Activated T-cell treated with anti-CD3 and anti-CD28 coated beads, Interleukin-2, amount 50 U/mL, for 48 hours (primary cell): ENCODE measurements at places on chromosomes 3 and 15.

DNA sequence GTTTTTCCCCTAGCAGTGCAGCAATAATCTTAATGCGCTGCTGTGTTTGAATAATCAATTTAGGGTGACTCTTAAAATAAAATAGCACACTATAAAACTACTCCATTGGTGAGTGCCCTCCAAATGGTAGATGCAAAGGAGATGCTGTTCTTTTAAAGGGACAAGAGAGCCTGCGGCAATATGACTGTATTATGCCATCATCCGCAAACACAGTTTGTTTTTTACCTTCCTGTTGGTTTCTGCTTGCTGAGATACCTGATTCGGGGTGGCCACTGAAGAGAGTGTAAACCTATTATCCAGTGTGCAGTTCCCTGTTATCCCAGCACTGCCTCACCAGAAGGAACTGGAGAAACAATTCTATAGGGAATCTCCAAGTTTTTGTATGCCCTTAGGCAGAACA, 523.1 kb upstream of the TGFBR2 start:
- no peak for DNase-seq

GRCh38 chr15:96345560-96346399, 15.3 kb downstream of the NR2F2 start:
- peak; percentile 20 for DNase-seq

DNA sequence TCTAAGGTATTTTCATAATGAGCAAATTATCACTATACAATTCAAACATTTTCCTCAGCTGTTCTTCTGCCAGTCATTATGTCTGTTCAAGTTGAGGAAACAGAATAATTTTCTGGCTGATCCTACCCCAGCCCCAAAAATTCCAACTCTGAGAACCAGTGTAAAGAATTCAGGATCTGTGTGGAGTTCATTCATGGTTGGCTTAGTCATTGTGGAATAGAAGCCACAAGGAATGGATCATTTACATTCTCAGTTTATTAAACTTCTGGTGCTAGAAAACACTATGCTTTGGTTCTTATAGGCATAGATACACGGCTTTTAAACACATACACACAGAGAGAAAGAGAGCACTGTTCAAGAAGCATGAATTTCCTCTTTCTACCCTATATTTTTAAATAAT, 134.6 kb downstream of the CMSS1 start:
- DNase-seq, result no peak

DNA sequence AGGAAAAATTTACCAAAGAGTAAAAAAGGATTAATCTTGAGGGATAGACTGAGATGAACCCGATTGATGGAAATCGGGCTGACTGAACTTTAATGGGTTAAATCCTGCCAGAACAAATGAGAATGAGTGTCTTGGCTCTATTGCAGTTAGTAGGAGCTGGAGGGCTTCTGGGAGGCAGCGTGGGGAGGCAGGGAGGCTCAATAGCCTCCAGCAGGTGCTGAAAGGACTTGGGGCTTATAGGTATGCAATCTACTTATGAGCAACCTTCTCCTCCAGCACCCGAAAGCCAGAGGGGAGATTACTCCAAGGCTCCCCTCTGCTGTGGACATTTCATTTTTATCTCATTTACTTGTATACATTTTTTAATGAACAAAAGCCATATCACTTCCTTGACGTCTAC, 1.0 kb upstream of the CRYBG3 start:
- DNase-seq, result no peak

GRCh38 chr3:100533176-100533575, 40.8 kb downstream of the TMEM45A start:
- DNase-seq, result no peak

- no peak for DNase-seq
Observed at GRCh38 chr3:37214076-37214475, 39.7 kb upstream of the LRRFIP2 start.

- no peak for DNase-seq
Observed at GRCh38 chr3:117587416-117587815, 877.8 kb downstream of the TUSC7 start.

DNA sequence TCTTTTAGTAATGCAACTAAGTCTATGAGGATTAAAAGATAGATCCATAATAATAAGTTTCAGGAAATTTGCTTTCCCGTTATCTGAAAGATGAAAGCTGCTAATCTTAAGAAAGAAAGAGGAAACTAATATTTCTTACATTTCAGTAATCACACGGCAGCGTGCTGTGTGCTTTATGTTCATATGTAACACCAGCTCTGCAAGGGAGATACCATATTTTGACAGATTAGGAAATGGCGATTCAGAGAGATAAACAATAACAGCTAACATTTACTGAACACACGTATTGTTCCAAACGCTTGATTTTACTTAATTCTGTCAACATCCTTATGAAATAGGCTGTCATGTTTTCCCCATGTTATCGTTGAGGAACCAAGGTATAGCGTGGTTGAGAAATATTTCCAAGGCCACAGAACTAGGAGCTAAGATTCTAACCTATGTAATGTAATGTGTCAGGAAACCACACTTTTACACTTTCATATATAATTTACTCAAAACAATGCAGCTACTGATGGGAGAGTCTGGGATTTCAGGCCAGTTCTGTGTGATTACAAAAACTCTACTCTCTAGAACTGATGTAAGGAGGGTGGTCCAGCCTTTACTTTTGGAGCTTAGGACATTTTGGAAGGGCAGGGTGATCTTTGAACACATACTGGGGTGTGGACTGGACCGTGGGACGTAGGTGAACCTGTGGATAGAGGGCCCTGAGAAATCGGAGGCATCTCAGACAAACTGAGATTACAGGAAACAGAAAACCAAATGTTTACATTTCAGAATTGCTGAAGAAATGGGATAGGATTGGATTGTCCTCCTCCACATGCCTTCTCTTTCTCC, 100.6 kb downstream of the IL1RAP start:
- DNase-seq, result no peak

DNA sequence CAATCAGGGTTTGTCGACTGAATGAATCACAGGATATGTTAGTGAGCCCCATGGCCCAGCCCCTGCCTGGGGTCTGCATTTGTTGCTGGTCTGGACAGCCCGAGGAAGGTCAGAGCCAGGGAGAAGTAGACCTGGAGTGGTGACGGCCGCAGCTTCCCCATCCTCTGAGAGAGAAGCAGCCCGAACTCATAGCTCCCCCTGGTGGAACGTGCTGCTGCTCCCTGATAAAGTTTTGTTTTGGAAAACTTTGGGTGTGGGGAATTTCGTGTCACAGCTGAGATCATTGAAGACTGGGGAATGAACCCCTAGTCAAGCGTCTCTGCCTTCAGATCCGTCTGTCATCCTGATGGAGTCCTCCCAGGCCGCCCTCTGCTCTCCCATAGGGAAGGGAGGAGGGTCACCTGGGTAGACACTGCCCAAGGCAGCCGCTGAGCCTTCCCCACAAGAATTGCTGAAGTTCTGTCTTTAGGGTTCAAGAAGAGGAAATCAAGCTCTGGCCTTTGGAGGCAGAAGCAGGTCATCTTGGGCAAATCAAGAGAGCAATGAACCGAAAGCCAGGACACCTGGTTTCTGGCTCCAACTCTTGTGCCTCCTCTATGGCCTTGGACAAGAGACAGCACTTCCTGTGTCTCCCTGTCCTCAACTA, 60.5 kb downstream of the GLDN start:
- no peak for DNase-seq

- DNase-seq, result no peak
Observed at GRCh38 chr3:129575997-129576384, 30.5 kb downstream of the PLXND1 start.

GRCh38 chr15:101506491-101506890, 17.0 kb upstream of the PCSK6 start:
- no peak for DNase-seq

DNA sequence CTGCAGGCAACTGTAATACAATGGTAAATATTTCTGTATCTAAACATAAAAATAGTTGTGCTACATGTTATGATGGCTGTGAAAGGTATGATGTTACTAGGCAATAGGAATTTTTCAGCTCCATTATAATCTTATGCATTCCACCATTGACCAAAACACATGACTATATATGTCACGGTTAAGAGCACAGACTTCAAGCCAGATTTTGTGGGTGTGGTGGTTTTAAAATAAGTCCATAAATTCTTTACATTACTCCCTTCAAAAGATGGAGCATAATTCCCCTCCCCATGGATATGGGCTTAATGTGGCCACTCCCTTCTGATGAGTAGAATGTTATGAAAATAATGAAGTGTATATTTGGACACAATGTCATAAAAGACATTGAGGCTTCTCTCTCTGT, 88.4 kb upstream of the TBC1D5 start:
- DNase-seq, result no peak

- DNase-seq, result no peak
Observed at GRCh38 chr3:60764870-60765269, 486.4 kb downstream of the FHIT start.

DNA sequence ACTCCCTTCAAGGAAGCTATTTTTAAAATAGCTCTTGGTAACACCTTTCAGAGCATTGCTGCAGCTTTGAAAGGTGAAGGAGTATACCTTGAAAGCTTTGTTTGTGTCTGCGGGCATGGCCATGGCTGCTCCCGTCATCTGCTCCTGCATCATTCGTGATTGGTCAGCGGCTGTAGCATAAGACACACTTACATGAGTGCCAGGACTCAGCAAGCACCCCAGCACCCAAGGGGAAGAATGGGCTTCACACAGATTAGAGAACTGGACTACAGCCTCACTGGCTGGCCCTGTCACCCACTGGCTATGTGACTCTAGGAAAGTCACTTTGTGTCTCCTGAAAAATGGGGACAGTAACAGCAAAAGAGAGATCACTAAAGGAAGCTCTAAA, 17.0 kb downstream of the EMC3 start:
- no peak for DNase-seq

- no peak for DNase-seq
Observed at GRCh38 chr3:154071146-154071545, 50.0 kb upstream of the ARHGEF26 start.

DNA sequence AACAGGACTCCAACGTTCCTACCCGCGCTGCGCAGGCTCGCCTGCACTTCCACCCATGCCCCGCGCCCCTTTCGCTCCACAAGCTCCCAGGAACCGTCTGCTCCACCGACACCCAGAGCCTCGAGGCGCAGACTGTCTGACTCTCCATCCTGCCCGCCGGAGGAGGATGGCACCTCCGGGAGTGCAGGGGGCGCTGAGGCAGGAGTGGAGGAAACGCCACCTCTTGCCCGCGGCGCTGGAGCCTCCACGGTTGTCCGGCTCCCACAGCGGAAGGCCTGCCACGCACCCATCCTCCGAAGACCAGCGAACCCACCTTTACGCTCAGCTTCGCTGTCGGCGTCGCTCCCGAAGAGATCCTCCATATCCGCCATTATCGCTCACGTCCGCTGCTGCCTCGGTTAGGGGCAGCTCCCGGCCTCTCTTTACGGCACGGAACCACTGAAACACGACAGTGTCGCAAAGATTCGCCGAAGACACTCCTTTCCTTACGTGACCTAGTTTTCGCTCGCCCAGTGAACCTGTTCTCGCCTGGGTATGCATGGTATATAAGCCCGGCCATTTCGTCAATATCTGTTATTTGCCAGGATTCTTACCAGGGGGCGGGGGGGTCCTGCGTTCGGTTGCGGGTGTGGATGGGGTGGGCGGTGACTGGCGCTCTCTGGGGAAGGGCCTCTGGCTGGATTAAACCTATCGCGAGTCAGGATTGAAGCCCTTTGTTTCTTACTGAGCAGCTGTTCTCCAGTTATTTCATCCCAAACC, at the start of gene LEO1:
TSS of gene LEO1 (minus strand) at position 404 of the 759 bp plus-strand sequence. CDS start at position 371, 33 bp downstream.
- peak; percentile 91 for DNase-seq

DNA sequence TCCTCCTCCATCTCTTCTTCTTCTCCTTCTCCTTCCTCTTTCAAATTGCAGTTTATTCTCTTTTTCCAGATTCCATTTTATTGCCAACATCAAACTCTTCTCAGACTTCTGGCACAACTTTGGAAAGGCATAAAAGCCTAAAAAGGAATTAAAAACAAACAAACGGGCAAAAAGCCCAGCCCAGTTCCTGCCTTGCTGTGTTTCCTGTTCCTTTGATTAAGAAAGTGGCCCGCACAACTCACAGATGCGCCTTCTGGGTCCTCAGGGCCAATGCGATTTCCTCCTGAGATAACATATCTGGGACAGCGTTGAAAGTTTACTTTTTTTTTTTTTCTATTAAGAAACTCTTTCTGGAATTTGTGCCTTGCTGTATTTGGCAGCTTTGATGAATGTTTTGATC, 158.7 kb upstream of the UBE3A start:
- no peak for DNase-seq

DNA sequence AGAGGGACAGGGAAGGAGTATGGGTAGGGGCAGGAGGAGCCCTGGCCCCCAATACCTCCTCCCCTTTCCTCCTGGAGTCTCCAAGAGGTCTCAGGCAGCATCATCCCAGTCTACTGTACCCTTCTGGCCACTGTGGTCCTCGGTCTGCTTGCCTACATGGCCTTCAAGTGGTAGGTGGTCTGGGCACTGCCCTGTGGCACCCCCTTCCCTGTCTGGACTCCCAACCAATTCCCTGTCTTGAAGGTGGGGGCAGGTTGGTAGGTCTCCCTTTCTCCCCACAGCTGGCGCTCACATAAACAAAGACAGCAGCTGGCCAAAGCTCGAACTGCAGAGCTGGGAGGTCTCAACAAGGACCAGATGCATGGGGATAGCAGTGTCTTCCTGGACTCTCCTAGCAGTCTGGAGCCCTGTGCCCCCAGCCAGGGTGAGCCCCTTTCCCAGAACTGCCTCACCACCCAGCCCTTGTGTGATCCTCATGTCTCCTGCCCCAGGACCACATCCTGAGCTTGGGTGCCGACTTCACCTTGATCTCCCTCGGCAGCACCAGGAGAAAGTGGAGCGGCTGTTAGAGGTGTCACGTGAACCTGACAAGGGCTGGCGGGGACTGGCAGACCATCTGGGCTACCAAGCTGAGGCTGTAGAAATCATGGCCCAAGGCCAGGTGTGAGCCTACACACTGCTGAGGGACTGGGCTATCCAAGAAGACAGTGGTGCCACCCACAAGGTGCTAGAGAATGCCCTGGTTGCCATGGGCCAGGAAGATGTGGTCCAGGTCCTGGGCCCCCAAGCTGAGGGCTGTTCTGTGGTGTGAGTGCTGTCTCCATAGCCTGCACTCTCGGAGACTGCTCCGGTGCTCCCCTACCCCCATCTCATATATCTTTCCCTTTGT, 33.1 kb downstream of the NBEAL2 start:
- DNase-seq, result peak; percentile 19

DNA sequence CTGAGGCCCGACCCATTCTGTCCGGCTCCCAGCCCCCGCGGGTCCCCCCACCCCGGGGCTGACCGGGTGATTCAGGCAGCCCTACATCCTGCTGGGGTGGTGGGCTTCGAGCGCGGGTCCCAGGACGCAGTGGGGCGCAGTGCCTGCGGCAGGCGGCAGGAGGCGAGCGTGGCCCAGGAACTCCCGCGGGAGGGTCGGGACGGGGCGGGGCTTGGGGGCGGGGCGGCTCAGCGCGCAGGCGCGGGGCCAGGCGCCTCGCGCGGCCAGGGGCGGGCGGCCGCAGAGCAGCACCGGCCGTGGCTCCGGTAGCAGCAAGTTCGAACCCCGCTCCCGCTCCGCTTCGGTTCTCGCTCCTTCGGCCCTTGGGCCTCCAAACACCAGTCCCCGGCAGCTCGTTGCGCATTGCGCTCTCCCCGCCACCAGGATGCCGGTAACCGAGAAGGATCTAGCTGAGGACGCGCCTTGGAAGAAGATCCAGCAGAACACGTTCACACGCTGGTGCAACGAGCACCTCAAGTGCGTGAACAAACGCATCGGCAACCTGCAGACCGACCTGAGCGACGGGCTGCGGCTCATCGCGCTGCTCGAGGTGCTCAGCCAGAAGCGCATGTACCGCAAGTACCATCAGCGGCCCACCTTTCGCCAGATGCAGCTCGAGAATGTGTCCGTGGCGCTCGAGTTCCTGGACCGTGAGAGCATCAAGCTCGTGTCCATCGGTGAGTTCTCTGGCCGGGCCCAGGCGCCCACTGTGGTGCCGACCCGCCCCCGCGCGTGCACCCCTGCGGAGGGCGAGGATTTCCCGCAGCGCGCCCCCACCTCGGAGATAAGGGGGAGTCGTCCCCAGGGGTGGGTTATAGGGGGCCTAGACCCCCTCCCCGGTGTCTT, at the start of gene FLNB:
TSS of gene FLNB (plus strand) at position 282 of the 885 bp plus-strand sequence. CDS start at position 425, 143 bp downstream.
- peak; percentile 85 for DNase-seq
